ENCODE measurements at places on chromosomes 12 and 14.

- DNase-seq: no peak
Measured at GRCh38 chr14:26163761-26164160, 434.1 kb downstream of the NOVA1 start.

- no peak for DNase-seq
Measured at GRCh38 chr12:12331244-12331771, 18.7 kb downstream of the MANSC1 start.

DNA sequence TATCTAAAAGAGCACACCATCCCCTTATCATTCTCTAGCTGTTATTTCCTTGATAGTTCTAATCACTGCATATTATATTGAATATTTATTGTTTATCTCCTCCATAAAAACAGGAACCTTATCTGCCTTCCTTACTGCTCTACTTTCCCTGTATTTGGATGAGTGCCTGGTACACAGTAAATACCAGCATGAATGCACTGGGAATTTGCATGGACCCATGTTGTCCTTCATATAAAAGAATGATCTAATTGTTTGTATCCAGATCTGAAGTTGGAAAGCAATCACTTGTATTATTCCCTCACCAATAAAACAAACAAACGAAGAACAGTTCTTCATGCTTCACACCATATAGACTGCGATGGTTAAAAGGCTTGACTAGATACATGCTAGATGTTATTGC, 15.3 kb upstream of the CNOT2 start:
- no peak for DNase-seq

DNA sequence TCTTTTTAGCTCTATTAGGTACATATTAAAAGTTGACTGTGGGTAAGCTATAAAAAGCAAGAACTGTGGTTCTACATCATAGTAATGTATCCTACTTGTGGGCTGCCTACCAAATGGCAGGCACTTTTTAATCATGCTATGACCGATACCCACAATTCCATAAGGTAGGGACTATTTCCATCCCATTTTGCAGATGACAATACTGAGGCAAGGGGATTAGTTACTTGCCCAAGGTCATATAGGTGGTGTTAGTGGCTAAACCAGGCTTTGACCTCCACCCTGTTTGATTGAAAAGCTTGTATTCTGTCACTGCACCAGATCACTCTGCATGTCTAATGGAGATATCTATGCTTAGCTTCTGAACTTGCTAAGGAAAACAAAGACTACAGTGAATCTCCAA, 151.9 kb downstream of the SSPN start:
- no peak for DNase-seq

DNA sequence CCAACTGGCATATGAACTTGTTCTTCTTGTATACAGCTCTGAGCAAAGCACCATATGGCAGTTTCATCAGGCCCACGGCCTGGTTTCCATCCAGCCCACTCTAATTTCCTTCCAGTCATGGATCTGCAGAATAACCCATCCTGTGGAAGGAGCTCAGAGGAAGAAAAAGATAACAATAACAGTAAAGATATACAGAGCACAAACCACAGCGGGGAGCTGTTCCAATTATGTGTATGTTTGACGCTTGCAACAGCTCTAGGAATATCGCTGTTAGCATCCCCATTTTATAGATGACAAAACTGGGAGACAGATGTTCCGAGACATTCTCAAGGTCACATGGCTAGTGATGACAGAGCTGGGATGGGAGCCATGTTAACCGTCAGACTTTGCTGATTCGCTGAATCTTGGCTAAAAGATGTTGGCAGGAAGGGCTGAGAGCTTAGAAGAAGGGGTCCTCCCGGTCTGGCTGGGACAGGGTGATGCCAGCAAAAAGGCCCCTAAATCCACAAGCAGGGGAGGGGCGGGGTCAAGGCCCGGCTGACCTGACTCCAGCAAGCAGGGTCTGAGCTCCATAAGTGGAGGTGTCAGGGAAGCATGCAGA, 34.4 kb upstream of the CIPC start:
- no peak for DNase-seq

- no peak for DNase-seq
Measured at GRCh38 chr12:17333287-17333686, 727.3 kb upstream of the LMO3 start.

DNA sequence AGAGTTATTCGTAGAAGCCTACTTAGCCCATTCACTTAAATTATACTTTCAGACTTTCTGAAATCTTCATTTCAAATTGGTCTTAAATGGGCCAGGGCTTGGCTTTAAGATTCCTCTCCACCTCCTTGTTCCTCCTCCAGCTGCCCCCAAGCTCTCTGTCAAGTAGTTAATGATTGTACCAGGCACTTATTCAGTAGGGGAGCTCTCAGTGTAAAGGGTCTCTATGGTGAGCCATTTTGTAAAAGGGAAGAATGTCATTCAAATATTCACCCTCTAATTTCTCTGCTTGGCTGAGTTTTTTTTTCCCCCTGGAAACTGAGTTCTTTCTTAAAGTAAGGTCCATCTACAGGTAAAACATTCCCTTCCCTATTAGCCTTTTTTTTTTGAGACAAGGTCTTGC, 96.6 kb downstream of the SUDS3 start:
- no peak for DNase-seq

GRCh38 chr12:6369916-6370575, 5.3 kb downstream of the SCNN1A start:
- DNase-seq: no peak

- DNase-seq: no peak
Measured at GRCh38 chr14:46988312-46988711, 336.7 kb upstream of the RPL10L start.

DNA sequence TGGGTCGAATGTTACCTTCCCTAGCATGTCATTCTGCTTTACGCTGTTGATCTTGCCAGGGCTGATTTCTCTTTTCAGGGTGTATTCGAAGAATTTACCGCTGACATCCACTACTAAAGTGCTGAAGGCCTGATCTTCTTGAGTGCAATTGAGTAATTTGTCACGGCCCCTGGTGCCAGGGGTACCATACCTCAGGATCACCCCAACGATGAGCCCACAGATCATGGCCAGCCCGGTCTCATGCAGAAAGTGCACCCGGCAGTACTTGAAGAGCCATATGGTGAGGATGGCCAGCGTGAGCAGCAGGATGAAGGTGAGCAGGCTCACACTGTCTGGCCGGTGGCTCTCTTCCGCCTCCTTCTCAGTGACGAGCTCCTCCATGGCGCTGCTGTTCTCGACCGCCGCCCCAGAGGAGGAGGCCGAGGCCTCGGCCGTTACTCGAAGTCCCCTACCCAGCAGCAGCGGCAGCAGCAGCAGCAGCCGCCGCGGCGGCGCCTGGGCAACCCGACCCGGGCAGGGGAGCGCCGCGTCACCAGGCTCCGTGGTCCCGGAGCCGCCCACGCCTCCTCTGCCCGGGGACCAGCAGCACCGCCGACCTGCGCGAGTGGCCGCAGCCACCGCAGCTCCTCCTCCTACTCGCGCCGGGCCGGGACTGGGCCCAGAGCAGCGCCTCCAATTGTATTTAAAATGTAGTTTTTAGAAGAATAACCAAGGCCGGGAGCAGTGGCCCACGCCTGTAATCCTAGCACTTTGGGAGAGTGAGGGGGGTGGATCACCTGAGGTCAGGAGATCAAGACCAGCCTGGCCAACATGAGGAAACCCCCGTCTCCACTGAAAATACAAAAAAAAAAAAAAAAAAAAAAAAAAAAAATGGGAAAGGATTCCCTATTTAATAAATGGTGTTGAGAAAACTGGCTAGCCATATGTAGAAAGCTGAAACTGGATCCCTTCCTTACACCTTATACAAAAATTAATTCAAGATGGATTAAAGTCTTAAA, 58.5 kb upstream of the TMPO start:
- DNase-seq: no peak

DNA sequence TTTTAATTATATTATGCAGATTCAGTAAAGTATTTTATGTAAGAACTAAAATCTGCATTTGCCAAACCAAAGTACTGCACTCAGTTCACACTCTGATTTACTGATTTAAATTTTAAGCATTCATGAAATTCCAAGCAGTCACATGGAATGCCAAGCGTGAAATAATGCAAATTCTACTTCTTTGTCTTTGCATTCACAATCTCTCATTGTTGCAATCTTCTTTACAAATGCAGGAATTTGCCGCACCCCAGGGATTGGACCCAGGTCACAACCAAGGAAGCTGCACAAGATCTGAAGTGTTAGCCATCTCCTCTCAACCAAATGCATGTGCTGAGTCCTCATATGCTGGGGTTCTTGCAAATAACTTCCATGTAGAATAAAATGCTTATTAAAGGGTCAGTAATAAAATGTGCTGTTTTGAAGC, 71.9 kb downstream of the TUNAR start:
- no peak for DNase-seq

- no peak for DNase-seq
Measured at GRCh38 chr14:70926235-70926830, 19.1 kb downstream of the PCNX1 start.

GRCh38 chr12:2893007-2893406, 2.3 kb downstream of the TULP3 start:
- no peak for DNase-seq

DNA sequence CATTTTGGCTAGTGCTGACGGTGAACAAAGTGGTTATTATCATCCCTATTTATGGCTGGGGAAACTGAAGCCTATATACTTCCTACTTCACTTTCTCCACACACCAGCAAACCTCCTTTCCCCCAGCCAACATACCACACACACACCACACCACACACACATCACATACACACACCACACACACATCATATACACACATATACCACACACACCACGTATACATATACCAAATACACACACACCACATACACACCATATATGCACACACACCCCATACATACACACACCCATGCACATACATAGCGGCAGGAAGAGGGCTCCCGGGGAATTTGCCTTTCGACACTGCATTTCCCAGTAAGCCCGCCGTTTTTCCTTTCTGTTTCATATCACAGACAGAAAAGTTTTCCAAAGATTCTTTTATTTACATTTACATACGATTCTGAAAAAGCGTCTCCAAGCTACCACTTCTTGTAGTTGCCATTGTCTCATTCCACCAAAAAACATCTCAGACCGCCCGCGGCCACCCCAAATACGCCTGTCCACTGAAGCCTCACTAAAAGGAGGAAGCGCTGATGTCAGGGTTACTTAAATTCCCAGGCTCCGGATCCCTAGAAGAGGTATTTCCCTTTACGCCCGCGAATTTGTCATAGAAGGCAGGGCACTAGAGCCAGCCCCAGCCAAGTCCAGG, 823 bp upstream of the RAB5B start:
- peak; percentile 26 for DNase-seq

GRCh38 chr14:99035712-99036610, 236.0 kb downstream of the BCL11B start:
- no peak for DNase-seq

GRCh38 chr14:68937471-68938270, 41.4 kb downstream of the ACTN1 start:
- no peak for DNase-seq

- no peak for DNase-seq
Measured at GRCh38 chr14:86153480-86153879, 623.5 kb downstream of the FLRT2 start.

- no peak for DNase-seq
Measured at GRCh38 chr12:102484017-102484416, 3.7 kb upstream of the IGF1 start.
